Stimulated activated CD4-positive, alpha-beta T cell treated with anti-CD3 and anti-CD28 coated beads, TNF-alpha, amount 100 ng/mL, for 48 hours (primary cell): ENCODE measurements at places on chromosomes 7 and 10.

DNA sequence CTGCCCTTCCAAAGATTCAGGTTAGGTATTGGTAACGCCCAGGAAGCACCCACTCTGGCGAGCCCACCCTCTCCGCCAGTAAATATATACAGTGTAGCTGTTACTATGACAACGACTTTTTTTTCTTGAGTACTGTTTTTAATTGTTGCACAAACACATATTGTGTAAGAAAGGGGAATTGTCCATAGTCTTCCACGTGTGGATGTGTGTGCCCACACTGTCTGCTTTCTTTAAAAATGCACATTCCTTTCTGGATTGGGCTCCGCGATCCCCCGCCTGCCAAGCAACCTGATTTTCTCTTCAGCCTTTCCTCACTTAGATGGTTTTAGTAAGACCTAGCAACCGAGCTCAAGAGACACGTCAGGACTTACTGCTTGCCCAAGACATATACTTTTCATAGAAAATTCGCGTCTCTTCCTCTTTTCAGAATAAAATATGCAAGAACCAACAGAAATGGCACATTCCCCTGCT lies 247.8 kb downstream of the EBF3 start:
- no peak for DNase-seq

DNA sequence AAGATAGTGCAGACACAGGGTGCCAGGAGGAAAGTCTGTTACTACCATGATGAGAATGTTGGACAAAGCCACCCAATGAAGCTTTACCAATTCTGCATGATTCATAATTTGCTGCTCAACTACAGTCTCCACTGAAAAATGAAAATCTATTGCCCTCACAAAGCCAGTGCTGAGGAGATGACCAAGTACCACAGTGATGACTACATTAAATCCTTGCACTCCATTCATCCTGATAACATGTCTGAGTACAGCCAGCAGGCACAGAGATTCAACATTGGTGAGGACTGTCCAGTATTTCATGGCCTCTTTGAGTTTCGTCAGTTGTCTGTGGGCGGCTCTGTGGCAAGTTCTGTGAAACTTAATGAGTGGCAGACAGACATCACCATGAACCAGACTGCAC lies 144.0 kb downstream of the PLCE1 start:
- DNase-seq = no peak

GRCh38 chr7:8015100-8015745 lies 46.6 kb downstream of the GLCCI1 start:
- no peak for DNase-seq

DNA sequence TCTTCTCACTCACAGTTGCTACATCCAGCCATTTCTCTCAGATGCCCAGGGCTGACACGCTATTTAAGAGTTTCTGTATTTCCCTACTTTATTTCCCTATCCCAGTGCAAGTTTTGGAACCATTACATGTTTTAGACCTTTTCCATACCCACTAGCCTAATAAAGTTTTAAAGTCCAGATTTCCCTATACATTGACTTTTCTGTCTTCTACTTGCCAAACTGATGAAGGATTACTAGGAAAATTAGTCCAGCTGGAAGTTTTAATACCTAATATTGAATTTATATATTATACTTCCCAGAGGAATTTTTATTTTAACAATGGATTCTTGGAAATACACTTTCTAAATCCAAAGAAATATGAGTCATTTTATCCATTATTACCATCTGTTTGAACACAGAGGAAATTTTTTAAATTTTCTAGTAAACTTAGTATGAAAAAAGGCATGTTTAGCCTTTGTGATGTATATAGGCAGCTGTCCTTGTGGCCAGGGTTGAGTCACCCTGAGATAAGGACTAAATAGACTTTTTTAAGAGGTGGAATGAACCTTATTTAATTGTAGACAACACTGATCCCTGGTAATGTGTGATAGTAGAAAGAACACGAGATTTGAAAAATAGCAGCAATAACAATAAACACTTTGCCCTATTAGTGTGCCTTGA lies 205.0 kb downstream of the TFEC start:
- DNase-seq = no peak

GRCh38 chr10:31952066-31952465 lies 23.4 kb upstream of the ARHGAP12 start:
- DNase-seq = no peak

- DNase-seq = no peak
Measured at GRCh38 chr10:71473671-71474599, 77.2 kb downstream of the CDH23 start.

- no peak for DNase-seq
Measured at GRCh38 chr7:48183370-48183743, 12.1 kb downstream of the ABCA13 start.

DNA sequence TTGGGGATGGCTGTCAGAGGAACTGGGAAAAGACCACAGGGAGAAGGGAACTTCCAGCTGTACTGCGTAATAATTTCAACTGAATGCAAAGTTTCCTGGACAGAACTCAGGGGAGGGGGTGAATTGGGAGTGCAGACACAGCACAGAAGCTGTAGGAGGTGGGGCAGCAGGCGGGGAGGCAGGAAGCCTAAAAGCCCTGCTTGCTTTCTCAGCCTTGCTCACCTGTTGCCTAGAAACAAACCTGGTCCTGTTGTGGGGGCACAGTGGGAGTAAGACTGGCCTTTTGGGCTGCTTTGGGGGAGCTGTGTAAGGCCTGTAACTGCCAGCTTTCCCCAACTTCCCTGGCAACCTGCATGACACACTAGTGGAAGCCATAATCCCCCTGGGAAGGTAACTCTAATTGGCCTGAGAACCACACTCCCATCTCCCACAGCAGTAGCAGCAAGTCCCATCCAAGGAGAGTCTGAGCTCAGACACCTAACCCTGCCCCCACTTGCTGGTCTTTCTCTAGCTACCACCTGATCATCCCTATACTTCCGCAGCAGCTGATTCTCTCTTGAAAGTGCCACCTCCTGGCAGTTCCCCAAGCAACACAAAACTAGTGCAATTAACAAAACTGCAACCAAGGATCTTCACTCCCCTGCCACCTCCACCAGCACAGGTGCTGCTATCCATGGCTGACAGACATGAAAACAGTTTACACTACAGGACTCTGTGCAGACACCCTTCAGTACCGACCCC lies 1239.3 kb downstream of the SORCS1 start:
- DNase-seq = no peak

DNA sequence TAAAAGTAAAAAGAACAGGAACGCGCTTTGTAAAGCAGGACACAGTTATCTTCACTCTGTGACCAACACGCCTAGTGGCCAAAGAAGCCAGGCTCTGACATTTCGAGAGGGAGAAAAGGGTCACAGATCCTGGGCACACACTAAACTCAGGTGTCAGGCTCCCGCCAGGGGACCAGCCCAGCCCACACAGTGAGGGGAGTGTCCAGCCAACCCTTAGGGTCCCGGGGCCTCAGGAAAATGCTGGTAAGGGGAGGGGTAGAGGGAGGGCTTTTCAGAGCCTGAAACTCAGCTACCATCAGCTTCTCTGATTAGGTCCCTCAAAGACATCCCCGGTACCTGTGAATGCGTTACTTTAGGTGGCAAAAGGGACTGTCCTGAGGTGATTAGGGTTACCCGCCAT lies 16.6 kb downstream of the ANXA11 start:
- no peak for DNase-seq

GRCh38 chr10:106682175-106682574 lies 482.3 kb downstream of the SORCS1 start:
- no peak for DNase-seq

DNA sequence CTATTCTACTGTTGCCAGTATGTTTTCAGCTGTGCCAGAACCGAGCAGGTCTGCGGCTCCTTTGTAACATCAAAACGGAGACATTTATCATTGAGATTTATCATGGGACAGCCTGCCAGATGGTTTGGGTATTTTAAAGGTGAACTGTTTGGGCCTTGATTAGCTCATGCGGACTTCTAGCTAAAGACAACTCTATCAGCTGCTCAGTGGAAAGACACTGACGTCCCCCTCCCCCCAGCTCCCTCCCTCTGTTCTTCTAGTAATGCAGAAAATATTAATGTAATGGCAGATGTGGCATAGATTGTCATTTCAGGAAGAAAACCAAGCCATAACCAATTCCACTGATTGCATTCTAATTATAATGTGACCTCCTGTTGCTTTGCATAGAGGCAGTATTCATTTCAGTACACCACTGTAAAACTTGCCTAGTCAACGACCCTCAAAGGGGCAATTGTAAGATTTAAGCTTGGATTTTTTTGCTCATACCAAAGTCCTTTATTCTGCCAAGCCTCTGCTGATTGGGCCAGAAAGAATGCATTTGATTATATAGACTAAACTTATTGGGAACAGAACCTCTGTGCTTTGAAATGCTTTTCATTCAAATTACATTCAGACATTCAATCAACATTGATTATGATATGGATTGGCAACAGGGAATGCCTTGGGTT lies 966.8 kb downstream of the LRMDA start:
- no peak for DNase-seq

- DNase-seq = no peak
Measured at GRCh38 chr10:103602028-103602851, 108.7 kb downstream of the NEURL1 start.

DNA sequence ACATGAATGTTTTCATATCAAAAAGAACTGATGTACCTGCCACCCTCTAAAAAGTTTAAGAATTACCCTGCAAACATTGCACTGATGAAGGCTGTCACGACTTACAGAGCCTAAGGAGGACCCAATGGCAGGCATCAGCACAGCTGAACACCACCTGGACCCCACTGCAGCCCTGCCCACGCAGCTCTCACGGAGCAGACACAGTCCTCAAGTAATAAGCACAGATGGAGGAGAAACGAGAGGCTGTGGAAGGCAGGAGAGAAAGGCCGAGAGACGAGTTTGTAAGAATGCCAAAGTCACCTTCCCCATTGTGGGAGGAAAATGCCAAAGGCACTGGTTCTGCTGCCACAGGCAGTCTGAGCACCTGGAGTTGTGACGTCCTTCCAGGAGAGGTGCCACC lies 135.0 kb downstream of the DLG5 start:
- no peak for DNase-seq

DNA sequence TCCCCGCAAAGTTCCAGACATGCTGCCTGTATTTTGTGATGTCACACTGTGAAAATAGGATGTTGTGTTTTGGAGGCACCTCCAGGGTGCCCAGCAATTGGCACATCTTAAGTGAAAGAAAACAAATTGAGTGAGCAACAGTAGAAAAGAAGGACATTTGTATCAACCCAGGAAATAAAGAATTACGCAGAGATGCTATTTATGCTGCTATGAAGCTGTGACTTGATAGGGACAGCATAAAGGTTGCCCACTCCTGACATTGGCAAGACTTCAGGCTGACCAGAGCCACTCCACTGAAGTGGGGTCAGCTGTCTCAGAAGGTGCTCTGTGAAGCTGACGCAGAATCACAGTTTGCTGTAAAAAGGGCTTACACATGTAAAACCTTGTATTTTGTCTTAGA lies 729.9 kb upstream of the GALNT17 start:
- DNase-seq = no peak

DNA sequence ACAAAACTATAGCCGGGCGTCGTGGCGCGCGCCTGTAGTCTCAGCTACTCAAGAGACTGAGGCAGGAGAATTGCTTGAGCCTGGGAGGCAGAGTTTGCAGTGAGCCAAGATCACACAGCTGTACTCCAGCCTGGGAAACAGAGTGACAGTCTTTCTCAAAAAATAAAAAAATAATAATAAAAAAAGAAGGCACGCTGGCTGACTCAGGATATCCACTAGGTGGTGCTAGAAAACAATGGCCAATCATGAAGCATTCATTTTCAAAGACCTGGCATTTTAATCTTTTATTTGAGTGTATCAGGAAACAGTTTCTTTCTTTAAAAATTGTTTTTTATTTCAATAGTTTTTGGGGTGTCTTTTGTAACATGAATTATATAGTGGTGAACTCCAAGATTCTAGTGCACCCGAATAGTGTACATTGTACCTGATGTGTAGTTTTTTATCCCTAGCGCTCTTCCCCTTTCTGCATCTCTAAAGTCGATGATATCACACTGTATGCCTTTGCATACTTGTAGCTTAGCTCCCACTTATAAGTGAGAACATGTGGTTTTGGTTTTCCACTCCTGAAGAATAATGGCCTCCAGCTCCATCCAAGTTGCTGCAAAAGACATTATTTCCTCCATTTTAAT lies 88.6 kb downstream of the LYZL1 start:
- DNase-seq = no peak

DNA sequence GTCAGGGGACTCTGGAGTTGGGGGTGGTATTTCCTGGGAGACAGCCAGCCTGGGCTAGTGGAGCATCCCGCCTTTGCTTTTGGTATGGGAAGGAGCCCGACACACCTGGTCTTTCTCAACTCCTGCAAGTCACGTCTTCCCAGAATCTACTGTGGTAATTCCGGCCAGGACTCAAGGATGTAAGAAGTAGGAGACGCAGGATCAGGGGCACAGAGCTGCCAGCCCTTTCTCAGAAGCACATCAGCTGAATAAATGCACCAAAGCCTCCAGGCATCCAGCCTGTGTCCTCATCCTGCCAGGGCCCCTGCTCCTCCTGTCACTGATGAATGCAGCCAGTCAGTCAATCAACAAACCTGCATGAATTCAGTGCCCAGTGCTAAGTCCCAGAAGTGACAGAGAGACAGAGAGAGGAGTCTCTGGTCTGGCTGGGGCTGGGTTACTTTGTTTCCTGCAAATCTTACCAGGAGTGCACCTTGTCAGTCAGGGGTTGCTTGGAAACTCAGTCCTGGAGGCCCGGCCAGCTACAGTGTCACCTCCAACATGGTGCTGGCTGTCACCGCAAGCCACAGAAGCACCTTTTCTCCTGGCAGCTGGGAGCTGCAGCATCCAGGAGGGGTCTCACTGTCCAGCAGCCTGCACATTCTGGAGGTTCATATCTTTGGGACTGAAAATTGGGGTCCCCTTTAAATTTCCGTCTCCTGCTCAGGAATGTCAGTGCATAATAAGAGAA lies 101.8 kb downstream of the PTPRE start:
- no peak for DNase-seq

GRCh38 chr7:29508608-29509007 lies 55.0 kb upstream of the PRR15 start:
- no peak for DNase-seq

GRCh38 chr10:29763396-29763795 lies 128.6 kb upstream of the SVIL start:
- no peak for DNase-seq

DNA sequence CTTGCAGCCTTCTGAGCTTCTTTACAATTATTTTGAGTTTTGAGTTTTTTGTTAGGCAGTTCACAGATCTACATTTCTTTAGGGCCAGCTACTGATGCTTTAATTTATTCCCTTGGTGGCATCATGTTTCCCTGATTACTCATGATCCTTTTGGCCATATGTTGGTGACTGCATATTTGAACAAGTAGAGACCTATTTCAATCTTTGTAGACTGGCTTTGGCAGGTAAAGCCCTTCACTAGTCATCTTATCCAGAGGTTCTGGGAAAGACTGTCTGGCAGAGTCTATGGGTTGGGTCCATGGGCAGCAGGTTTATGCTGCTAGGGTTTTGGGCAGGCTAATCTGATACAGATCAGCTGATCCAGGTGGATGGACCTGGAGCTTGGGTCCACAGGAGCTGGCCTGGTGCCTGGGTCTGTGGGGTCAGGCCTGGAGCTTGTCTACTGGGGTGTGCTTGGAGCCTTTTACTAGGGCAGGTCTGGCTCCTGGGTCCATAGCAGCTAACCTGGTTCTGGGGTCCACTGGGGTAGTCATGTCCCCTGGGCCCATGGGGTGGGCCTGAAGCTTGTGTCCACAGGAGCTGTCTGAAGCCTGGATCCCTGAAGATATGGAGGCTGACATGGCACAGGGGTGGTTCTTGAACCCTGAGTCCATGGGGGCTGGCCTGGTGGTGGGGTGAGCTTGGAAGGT lies 72.7 kb downstream of the GPR85 start:
- no peak for DNase-seq
